DMS53 (cell line): ENCODE measurements at places on chromosomes 2 and 18.
A peak's percentile ranks its signal among the peaks of the same experiment; 100 is the strongest.

- DNase-seq: no peak
Measured at GRCh38 chr2:160338901-160339685, 139.0 kb upstream of the ITGB6 start.

DNA sequence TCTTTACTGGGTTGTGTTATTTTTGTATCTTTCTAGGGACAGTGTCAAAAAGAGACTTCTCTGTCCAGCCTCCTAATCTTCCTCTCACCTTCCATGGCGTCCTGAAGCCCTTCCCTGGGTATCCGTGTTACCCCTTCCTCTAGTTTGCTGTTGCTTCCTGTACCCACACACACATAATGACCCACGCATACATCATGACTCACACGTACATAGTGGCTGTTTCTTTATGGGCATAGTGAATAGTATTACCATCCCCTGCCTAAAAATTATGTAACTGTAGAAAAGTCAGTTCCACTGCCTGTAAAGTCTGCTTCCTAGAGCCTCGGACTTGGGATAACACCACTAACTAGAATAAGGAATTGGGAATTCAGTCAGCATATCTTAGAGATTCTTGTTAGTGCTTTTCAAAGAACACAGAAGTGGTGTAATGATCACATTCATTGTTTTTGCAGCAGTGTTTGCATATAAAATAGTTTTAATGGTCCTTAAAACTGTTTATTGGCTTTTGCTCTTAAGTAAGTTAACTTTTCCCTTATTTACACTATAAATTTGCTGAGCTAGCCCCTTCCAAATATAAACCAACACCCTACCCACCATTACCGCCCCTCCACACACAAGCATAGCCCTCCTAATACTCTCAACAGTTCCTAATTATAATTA lies 308.4 kb upstream of the RAB12 start:
- no peak for DNase-seq

- DNase-seq: peak; percentile 86
Measured at GRCh38 chr2:86492048-86492453, 50.9 kb downstream of the KDM3A start.

- DNase-seq: no peak
Measured at GRCh38 chr18:61699397-61700110, 193.3 kb downstream of the RNF152 start.

- DNase-seq: peak; percentile 53
Measured at GRCh38 chr2:208657468-208657867, 250.9 kb downstream of the PTH2R start.

GRCh38 chr2:122023059-122023864 lies 267.8 kb downstream of the TSN start:
- DNase-seq: no peak

GRCh38 chr18:596288-596881 lies 403 bp upstream of the CLUL1 start:
- DNase-seq: peak; percentile 98

DNA sequence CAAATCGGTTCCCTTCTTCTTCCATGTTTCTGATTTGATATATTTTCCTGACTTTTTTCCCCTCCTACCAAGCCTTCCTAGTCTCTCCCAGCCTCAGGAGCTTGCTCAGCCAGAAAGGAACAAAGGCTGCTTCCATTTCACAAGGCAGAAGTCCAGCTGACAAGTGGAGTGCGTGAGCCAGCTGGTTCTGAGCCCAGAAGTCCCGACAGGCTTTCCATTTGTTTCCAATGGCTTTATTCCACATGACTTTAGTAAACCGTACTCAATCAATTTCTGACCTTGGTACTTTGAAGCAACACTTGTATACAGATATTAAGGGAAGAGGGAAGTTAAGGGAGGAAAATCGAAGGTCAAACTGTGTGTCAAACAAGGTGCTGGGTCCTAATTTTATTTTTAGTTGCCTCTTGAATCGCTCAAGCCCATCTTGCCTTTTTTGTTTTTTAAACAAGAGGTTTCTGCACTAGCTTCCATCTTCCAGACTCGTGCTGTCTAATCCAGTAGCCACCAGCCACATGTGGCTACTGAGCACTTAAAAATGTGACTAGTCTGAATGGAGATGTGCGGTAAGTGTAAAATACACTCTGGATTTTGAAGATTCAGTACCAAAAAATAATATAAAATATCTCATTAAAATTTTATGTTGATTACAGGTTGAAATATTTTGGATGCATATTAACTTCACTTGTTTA lies 36.2 kb downstream of the WIPF1 start:
- no peak for DNase-seq
